ENCODE measurements at places on chromosomes 7 and 10.

- no peak for DNase-seq
These were observed 125.3 kb upstream of the STARD3NL start for GRCh38 chr7:38052786-38053185.

- DNase-seq = no peak
These were observed 37.0 kb upstream of the MINDY3 start for GRCh38 chr10:15897287-15897686.

GRCh38 chr7:16615228-16615627 is 30.3 kb downstream of the ANKMY2 start:
- DNase-seq = no peak

- no peak for DNase-seq
These were observed 221.2 kb downstream of the PARD3 start for GRCh38 chr10:34593930-34594329.

- no peak for DNase-seq
These were observed 177.3 kb upstream of the PHYHIPL start for GRCh38 chr10:58998924-58999713.

DNA sequence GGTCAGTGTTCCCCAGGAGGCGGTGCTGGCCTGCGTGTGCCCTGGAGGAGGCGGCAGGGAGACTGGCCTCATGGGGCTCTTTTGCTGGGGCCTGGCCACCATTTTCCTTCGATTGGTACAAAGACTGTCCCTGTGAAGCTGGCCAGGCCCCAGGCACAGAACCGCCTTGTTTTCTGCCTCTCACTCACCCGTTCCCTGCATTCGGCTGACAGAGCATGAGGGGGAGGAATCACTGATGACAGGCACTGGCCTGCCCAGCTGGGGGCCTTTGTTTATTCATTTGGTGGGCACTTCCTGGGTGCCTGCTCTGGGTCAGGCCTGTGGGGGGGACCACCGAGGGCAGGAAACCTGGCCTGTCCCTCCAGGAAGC is 139.2 kb downstream of the FAM53B start:
- DNase-seq = no peak

DNA sequence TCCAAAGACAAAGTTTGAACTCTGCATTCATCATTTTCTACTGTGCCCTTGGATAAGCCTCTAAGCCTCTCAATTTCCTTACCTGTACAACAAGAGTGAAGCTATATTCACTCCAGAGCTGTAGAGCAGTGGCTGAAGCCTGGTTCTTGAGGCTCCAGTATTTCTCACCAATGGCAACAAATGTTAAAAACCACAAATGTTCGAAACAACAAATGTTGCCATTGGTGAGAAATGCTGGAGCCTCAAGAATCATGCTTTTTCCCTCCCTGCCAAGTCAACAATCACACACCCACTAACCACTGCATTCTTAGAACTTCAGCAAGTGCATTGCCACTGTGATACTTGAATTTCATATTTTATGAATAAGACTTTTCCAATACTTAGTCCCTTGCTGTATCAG is 237.9 kb downstream of the TMEM26 start:
- DNase-seq = no peak

GRCh38 chr7:134731616-134732015 is 47.8 kb upstream of the CALD1 start:
- no peak for DNase-seq

DNA sequence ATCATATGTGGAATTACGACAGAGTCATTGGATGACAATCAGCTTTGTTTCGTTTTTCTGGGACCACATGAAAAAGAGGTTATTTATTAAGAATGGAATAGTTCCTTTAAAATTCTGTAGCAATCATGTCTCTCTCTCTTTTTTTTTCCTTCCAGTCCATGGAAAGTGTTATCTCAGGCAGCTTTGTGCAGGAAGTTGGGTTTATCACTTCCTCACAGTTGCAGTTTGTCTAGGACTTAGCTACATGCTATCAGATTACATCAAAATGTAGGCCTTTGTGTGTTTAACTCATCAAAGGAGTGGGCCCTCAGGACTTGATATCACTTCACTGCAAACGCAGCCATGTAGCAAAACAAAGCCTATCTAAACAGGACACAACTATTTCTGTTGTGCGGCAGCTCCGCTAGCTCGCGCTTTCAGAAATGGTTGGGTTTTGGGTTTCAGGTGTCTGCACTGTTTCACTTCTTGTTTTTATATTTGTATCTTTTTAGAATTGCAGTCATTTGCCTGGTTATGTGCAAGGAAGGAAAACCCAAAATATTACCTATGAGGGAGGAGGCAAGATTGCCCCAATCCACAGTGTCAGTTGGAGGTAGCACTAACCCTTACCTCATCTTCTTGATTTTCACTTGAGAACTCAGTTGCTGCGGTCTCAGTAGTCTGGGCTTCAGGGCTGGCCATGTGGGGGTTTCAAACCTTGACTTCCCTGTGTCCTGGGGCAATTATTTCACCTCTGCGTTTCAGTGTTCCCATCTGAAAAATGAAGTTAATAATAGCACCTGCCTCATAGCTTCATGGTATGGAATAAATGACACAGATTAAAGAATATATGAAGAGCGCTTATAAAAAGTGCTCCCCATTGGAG is 66.7 kb downstream of the HHEX start:
- DNase-seq = no peak

DNA sequence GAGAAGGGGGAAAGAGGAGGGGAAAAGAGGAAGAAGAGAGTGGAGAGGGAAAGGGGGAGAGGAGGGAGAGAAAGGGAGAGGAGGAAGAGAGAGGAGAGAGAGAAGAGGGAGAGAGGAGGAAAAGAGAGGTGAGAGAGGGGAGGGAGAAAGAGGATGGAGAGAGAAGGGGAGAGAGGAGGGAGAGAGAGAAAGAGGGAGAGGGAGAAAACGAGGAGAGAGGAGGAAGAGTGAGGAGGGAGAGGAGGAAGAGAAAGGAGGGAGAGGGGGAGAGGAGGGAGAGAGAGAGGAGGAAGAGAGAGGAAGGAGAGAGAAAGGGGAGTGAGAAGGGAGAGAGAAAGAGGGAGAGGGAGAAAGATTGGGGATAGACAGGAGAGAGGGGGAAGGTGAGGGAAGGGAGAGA is 197.6 kb upstream of the FOXK1 start:
- DNase-seq = no peak

- no peak for DNase-seq
These were observed 703.5 kb upstream of the SEMA3D start for GRCh38 chr7:85890244-85890811.

- no peak for DNase-seq
These were observed 122.7 kb downstream of the KCNMA1 start for GRCh38 chr10:77514870-77515269.

DNA sequence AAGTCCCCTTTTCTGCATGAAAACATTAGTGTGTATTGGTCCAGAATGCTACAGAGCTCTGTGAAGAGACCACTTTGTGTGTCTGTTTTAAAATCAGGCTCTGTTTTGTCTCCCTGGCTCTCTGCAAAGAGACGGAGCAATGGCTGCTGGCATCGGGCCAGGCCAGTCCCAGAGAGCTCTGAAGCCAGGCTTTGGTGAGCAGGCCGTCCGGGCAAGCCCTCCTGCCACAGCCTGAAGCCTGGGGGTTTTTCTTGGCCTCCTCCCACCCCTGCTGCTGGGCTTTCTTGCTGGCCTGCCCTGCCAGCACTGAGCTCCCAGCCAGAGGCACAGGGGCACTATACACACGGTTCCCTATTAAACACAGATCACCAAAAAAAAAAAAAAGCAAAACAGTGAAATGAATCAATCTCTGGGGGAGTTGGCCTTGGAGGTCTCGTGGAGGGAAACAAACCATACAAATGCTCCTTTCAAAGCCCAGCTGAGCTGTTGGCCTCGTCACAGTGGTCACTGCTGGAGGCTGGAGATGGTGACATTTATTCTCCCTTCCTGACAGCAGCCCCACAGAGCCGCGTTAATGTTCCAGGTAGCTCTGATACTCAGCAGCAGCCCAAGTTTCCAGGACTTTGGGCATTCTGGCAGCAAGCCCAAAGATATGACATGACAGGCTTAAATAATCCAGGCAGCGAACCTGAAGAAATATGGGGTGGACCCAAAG is 237.2 kb downstream of the TCF7L2 start:
- no peak for DNase-seq

- no peak for DNase-seq
These were observed 20.8 kb downstream of the MICU1 start for GRCh38 chr10:72605122-72605521.

GRCh38 chr7:5448378-5449037 is 24.9 kb upstream of the TNRC18 start:
- DNase-seq = no peak

DNA sequence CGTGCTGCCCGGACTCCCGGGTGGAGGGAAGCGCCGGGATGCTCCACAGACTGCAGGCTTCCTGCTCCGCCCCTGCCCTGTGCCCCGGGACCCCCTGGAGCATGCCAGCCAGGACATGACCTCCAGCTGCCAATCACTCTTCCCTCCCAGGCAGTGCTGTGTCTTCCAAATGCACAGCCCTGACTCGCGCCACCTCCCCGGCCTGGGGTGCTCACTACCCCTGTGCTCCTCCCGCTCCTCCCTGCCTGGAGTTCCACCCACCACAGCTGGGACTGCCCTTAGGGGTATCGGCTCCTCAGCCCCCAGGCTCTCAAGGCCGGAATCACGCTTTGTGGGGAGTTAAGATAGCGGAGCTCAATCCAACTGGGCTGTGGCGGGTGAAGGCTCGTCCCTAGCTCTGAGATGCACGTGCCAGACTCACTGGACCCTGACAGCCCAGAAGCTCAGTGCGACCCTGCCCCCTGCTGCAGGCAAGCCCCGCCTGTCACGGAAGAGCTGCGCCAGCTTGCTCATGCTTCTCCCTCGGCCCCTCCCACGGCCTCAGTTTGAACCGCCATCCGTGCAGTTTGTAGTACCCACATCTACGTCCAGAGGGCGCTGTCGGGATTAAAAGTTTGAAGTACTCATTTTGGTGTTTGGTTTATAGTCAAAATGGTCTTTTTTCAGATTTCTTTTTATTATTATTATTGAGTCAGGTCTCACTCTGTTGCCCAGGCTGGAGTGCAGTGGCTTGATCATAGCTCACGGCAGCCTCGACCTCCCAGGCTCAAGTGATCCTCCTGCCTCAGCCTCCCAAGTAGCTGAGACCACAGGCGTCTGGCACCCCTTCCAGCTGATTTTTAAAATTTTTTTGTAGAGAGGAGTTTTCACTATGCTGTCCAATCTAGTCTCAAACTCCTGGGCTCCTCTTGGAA is 142.5 kb upstream of the TCERG1L start:
- no peak for DNase-seq

DNA sequence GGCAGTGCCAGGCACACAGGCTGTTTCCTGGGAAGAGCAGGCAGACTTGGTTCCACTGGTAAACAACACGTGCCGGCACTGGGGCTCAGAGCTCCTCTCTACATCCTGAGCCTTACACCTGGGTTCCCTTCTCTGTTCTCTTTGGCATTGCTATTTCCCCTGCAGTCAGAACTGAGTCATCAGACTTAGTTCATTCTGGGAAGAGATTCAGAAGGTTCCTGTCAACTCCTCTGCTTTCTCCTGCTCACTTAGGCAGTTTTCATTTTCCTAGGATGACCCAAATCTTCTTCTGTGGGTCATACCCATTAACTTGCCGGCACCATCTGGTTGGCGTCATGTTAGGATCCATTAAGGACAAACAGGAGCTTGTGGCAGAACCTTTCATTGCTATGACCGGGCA is 33.4 kb upstream of the LRRC18 start:
- DNase-seq = no peak

DNA sequence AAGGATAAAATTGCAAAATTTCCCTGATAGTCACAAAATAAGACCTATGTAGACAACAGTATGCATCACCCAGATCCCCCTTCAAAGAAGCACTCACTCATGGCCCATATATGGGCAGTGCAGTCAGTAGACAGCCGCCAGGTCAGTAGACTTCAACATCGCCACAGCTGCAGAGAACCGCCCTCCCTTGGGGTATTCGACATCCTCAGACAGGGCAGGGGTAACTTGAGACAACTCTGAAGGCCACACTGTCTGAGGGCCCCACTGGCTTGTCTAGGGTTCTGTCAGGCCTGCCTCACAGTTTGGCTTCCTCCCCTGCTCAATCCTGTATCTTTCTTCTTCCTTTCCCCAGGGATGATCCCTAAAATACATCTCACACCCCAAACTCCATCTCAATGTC is 172.3 kb downstream of the IMMP2L start:
- DNase-seq = no peak

DNA sequence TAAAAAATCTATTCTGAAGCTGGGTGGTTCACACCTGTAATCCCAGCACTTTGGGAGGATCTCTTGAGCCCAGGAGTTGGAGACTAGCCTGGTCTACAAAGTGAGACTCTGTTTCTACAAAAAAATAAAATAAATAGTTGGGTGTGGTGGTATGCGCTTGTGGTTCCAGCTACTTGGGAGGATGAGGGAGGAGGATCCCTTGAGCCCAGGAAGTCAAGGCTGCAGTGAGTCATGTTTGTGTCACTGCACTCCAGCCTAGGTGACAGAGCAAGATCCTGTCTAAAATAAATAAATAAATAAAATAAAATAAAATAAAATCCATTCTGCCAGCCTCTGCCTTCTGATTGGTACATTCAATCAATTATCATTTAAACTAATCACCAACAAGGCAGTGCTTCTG is 17.5 kb downstream of the ZNF33A start:
- DNase-seq = no peak

GRCh38 chr10:129662426-129662825 is 195.4 kb downstream of the MGMT start:
- DNase-seq = no peak

DNA sequence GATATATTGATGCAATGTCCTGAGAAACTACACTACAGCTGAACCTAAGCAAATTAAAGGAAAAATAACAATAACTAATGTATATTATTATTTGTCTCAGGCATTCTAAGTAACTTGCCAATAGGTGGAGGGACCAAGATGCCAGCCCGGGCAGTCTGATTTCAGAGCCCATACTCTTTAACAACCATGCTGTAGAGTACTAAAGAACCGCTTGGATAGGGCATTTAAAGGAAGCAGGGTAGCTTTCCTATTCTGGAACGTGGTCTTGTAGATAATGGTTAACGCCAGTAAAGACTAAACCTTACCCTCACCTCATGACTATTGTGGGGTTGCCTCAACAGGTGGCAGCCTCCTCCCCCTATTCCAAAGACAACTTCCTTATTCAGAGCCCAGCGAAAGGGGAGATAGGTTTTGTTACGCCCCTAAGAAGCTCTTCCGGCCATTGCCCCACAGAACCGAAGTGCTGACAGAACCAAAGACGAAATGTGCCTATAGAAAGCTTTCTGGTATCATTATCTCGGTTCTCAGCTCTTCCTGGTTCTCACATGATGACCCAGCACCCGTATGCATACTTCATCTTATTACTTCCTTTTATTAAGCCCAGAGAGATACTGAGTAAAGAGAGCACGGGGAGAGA is 707 bp upstream of the C1GALT1 start:
- DNase-seq = peak; percentile 17

DNA sequence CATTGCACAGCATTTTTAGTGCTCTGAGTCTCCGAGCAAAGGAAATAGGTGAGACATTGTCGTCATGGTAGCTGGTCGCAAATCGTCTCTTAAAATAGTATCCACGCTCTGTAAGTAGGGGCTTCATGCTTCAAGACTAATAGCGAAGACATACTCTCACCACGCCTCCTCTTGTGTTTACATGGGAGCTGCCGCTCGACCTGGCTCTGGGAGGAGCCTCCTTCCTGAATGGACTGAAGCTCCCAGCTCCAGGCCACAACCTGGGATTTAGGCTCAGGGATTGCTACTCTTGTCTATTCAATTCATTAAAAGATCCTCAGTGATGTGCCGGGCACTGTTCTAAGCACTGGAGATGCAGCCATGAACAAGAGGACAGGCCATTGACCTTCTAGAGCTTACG is 196.1 kb upstream of the GALNT17 start:
- DNase-seq = no peak

GRCh38 chr7:54015251-54015650 is 526.9 kb upstream of the VSTM2A start:
- no peak for DNase-seq
